ENCODE measurements at places on chromosomes 1 and 21. TPM values are rescaled to one million over a fixed set of nuclear protein-coding genes. Genes with fewer than 3 reads are reported as not detected.

Gene GCSAML
- 0.03 TPM for total RNA-seq

Gene USH2A
- 0.28 TPM for total RNA-seq

Gene TRIM67
- 0.03 TPM for total RNA-seq

Gene PIK3C2B
- total RNA-seq = 8.7 TPM

- H3K4me1 ChIP-seq = peaks cover 50% of the 10 kb centered on the region
- no peak for DNase-seq
- H3K36me3 ChIP-seq = no peaks in the 10 kb centered on the region
- no peaks in the 10 kb centered on the region for H3K27me3 ChIP-seq
- no peak overlapping the region for H3K4me3 ChIP-seq
Measured at GRCh38 chr1:233361876-233362275, 34.4 kb downstream of the MAP3K21 start.

- H3K27me3 ChIP-seq = no peaks in the 10 kb centered on the region
- H3K27ac ChIP-seq = no peak overlapping the region
- no peaks in the 10 kb centered on the region for H3K4me1 ChIP-seq
- no peaks in the 10 kb centered on the region for H3K36me3 ChIP-seq
- H3K4me3 ChIP-seq = no peak overlapping the region
Measured at GRCh38 chr21:45152265-45152746, 77.9 kb downstream of the ADARB1 start.

GRCh38 chr21:8993943-8994639 is 1527.3 kb upstream of the TPTE start:
- no peak overlapping the region for H3K27ac ChIP-seq
- H3K27me3 ChIP-seq = no peaks in the 10 kb centered on the region
- H3K4me3 ChIP-seq = no peak overlapping the region
- H3K36me3 ChIP-seq = no peaks in the 10 kb centered on the region
- no peaks in the 10 kb centered on the region for H3K4me1 ChIP-seq

DNA sequence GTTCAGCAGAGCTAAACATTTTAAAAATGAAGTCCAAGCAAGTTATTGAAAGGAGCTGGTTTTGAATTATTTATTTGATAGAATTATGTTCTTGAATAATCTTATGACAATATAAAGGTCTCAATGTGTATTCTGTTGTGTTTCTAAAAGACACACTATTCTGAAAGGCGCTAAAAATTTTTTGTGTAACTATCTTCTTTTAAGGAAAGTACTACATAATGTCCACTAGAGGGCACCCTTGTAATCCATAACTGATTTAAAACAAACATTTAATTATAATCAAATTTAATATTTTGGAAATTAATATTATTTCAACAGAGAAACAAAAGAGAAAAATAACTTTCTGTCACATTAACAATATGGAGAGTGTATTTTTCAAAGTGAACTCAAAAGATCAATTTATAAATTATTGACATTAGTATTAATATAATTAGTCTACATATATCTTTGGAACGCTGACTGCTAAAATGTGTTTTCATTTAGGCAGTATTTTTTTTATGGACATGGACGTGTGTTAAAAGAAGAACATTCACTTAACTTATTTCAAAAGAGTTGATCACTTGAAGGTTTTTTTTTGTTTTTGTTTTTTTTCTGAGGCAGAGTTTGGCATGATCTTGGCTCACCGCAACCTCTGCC is 248.4 kb downstream of the DENND1B start:
- no peak for DNase-seq
- no peaks in the 10 kb centered on the region for H3K27me3 ChIP-seq
- no peaks in the 10 kb centered on the region for H3K4me1 ChIP-seq
- no peak overlapping the region for H3K4me3 ChIP-seq

DNA sequence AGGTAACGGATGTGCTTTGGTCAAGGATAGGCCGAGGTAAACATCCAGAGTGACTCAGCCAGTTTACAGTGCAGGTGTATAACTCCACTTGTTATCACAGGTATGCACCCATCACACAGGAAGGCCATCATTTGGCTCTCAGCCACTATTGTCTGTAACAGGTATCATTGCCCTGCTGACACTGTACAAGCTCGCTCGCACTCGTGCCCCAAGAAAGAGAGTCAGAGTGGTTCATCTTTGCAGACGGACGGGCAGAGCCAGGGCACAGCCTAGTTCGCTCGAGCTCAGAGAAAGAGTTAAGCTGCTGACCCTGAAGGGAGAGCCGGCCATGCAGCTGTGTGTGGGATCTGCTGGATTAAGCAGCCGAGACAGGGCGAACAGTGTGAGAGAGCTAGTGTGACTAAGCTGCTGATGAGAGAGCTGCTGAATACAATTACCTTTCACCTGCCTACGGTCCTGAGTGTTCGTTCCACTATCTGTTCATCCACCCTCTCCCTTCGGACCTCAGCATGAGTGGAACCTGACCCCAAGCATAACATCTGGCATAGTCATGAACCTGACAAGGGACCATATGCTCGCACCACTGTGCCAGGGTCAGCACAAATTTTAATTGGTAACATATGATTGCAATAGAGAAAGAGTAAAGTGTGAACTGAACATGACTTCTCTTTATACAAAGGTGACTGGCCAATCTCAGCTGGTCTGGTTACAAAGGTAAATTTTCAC is 27.0 kb upstream of the LYPD8 start:
- no peaks in the 10 kb centered on the region for H3K27me3 ChIP-seq
- H3K4me3 ChIP-seq = no peak overlapping the region
- no peaks in the 10 kb centered on the region for H3K36me3 ChIP-seq
- H3K27ac ChIP-seq = no peak overlapping the region

- H3K27ac ChIP-seq = peak overlapping the region; percentile 46
- no peaks in the 10 kb centered on the region for H3K4me1 ChIP-seq
- no peaks in the 10 kb centered on the region for H3K36me3 ChIP-seq
- no peaks in the 10 kb centered on the region for H3K27me3 ChIP-seq
- H3K4me3 ChIP-seq = no peak overlapping the region
Measured at GRCh38 chr1:63675420-63675931, 82.3 kb downstream of the PGM1 start.

- H3K27ac ChIP-seq = no peak overlapping the region
- H3K4me1 ChIP-seq = no peaks in the 10 kb centered on the region
- DNase-seq = no peak
- no peak overlapping the region for H3K4me3 ChIP-seq
- no peaks in the 10 kb centered on the region for H3K27me3 ChIP-seq
- no peaks in the 10 kb centered on the region for H3K36me3 ChIP-seq
Measured at GRCh38 chr1:209224886-209225285, 358.6 kb upstream of the CAMK1G start.

- H3K27ac ChIP-seq = no peak overlapping the region
- no peak overlapping the region for H3K4me3 ChIP-seq
- no peaks in the 10 kb centered on the region for H3K27me3 ChIP-seq
- H3K4me1 ChIP-seq = no peaks in the 10 kb centered on the region
- DNase-seq = no peak
Measured at GRCh38 chr1:216916890-216917438, 193.7 kb upstream of the ESRRG start.

GRCh38 chr1:118116401-118116800 is 68.6 kb downstream of the SPAG17 start:
- H3K27me3 ChIP-seq = no peaks in the 10 kb centered on the region
- peaks cover 55% of the 10 kb centered on the region for H3K4me1 ChIP-seq
- DNase-seq = no peak
- no peak overlapping the region for H3K4me3 ChIP-seq
- H3K27ac ChIP-seq = no peak overlapping the region
- H3K36me3 ChIP-seq = no peaks in the 10 kb centered on the region

DNA sequence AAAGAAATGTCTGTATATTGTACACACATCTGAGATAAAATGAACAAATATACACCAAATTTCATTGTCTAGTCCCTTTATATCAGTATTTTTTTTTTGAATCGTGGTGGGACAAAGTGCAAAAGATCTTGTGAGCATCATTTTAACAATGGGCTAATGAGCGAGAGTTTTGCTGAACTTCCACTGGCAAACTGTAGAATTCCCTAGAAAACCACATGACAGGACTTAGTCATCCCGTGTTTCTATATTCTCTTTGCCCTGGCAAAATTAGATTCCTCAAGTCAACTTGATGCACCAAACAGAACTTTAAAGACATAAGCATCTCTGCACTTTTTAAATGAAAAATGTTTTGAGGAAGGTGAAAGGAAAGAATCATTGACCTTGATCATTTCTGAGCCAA is 488.2 kb upstream of the PTBP2 start:
- H3K27me3 ChIP-seq = no peaks in the 10 kb centered on the region
- H3K4me3 ChIP-seq = no peak overlapping the region
- no peaks in the 10 kb centered on the region for H3K36me3 ChIP-seq
- H3K4me1 ChIP-seq = no peaks in the 10 kb centered on the region
- DNase-seq = no peak

DNA sequence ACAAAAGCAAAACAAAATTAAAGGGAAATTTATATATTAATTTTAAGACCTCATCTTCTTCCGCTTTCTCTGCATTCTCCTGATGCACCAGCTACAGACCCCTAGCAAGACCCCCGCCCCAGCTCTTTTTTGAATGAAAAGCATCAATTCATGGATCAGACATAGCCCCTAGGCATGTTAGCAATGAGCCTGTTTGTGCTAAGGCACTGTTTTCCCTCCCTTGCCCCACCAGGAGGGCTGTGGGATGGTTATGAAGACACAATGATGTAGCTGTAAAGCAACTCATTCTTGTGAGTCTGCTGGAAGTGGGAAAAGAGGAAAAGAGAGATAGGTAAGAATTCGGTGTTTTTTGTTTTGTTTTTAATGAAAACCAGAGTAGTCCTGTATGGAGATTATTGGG is 88.5 kb upstream of the ZBTB18 start:
- DNase-seq = no peak
- no peak overlapping the region for H3K4me3 ChIP-seq
- no peaks in the 10 kb centered on the region for H3K27me3 ChIP-seq
- no peaks in the 10 kb centered on the region for H3K36me3 ChIP-seq

GRCh38 chr21:45632160-45632559 is 11.4 kb upstream of the PCBP3 start:
- no peak for DNase-seq
- H3K4me1 ChIP-seq = no peaks in the 10 kb centered on the region
- no peaks in the 10 kb centered on the region for H3K36me3 ChIP-seq
- H3K27me3 ChIP-seq = peaks cover 7% of the 10 kb centered on the region
- H3K27ac ChIP-seq = no peak overlapping the region

All from pancreas (tissue), 10 donors.